ENCODE measurements at places on chromosomes 13 and 19. TPM values are rescaled to one million over a fixed set of nuclear protein-coding genes. Genes with fewer than 3 reads are reported as not detected.

The MUC16 gene
- total RNA-seq, result 21.3 TPM

The IGFL2 gene
- total RNA-seq, result not detected

The SELENOV gene
- not detected for total RNA-seq

The GNG7 gene
- total RNA-seq, result 22.8 TPM

The ZNF497 gene
- 0.56 TPM for total RNA-seq

The ZNF793 gene
- total RNA-seq, result 3.4 TPM

The SERP2 gene
- 15.4 TPM for total RNA-seq

The ZNF180 gene
- total RNA-seq, result 2.9 TPM

The TRPC4 gene
- 1.7 TPM for total RNA-seq

The ZNF560 gene
- total RNA-seq, result not detected

The ZNF541 gene
- total RNA-seq, result not detected

The MBD3L5 gene
- not detected for total RNA-seq

DNA sequence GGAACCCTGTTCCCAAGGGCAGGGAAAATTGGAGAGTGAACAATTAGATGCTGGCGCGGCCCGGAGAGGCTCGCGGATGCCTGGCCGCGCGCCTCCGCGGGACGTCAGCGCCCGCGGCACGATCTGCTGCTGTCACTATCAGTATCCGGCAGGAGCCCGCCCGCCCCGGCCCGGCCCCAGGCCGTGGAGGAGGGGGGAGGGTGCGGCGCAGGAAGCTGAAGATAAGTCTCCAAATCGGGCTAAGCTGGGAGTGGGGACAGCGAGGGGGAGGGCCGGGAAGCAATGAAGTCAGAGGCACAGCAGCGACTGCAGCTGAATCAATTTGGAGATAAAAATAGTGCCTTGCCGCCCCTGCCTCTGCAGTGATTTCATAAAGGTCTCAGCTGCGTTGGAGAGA lies 441.5 kb upstream of the KLF12 start:
- peak; percentile 88 for DNase-seq

GRCh38 chr19:1045247-1045603 lies 5.3 kb downstream of the ABCA7 start:
- DNase-seq, result no peak

DNA sequence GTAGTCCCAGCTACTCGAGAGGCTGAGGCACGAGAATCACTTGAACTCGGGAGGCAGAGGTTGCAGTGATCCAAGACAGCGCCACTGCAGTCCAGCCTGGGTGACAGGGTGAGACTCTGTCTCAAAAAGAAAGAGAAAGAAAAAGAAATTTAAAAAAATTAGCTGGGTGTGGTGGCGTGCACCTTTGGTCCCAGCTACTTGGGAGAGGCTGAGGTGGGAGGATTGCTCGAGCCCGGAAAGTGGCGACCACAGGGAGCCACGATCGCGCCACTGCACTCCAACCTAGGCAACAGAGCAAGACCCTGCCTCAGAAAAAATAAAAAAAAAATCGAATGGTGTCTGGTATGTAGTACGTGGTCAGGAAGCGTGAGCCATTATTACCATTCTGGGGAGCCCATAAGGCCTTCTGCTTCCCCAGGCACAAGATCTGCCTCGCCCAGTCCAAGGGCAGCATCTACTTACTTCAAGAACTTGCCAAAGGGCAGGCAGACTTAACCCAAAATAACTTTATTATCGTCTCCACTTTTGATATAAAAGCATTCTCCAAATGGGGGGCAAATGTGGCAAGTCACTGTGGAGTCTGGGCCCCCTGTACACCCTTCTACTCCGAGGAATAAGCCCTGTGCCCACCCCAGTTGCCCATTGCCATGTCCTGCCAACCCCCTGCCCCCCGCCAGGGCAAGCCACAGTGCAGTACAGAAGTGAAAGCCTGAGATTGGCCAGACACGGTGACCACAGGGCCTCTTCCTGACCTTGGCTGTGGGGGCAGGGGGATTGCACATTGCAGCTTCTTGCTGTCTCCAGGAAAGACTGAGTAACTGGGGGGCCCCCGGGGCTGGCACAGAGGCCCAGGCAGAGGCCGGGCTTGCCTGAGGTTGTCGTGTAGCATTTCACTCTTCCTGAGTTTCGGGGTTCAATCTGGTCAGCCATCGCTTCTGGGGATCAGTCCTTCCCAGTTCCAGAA lies 12.6 kb downstream of the CCL25 start:
- no peak for DNase-seq

DNA sequence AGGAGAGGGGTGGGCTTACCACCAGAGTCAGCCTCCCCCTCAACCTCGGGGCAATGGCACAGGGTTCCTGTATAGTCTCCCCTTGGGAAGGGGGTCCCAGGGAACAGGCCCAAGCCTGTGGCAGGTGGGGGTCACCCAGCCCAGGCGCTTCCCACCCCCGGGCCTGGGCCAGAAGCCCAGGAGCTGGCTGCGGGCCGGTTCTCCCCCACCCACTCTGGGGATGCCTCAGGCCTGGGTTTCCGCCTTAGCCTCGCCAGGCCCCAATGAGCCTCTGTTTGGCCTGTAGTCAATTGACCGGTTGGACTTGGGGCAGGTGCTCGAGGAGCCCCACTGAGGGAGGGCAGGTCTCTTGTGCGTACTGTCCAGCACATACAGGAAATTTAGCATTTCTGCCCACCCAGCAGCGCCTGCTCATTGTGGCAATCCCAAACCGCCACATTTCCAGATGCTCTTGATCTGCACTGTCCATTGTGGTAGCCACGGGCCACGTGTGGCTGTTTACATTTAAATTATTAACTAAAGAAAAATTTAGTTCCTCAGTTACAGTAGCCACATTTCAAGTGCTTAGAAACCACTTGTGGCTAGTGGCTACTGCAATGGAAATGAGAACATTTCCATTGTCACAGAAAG lies 9.9 kb downstream of the LYL1 start:
- DNase-seq, result no peak

DNA sequence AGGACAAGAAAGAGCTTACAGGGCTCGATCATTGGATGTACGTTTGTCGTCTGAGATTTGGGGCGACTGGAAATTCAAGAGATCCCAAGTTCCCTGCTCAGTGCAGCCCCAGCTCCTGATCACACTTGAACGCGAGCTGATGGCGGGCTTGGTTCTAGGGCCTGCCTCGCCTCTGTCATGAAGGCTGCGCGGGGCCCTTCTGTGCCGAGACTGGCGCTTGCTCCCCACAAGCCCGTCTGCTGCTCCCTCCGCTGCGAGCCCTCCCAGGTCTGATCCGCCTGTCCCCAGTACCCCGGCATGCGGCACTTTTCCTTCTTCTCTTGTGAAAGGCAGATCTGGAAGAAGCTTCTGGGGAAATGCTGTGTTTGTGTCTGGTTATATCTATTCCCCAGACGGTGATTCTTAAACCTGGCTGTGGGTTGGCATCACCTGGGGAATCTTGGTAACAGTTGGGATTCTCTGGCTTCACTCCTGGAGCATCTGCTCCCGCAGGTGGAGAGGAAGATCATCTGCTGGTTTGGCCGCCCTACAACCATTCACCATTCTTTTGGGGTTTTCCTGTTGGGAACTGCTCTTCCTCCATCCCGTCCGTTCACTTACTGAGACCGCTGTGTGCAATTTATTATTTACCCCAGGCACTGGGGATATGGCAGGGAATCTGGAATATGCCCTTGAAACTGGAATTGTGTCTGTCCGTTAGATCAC lies 43.6 kb downstream of the SIPA1L3 start:
- DNase-seq, result no peak

- DNase-seq, result no peak
Observed at GRCh38 chr19:15576526-15577156, 38.4 kb upstream of the CYP4F8 start.

- DNase-seq, result no peak
Observed at GRCh38 chr13:69094485-69094884, 1013.1 kb upstream of the ATXN8OS start.

DNA sequence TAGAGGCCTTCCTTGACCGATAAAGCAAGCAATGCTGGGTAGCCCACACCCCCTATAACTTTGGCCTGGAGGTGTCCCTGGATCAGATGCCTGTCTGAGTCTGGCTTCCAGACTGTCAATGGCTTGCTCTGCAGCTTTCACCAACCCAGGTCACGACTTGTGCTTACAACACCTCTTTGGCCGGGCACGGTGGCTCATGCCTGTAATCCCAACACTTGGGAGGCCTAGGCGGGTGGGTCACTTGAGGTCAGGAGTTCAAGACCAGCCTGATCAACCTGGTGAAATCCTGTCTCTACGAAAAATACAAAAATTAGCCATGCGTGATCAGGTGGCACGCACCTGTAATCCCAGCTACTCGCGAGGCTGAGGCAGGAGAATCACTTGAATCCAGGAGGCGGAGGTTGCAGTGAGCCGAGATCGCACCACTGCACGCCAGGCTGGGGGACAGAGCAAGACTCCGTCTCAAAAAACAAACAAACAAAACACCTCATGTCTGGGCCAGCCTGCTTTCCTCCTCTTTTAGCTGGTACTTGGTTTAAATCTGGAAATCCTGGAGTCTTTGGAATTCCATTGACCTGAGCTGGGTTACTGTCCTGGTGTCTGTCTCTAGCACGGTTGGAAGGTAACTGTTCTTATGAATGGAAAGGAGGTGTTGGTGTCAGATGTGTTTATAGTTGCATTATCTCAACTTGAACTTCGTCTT lies 10.3 kb upstream of the GARRE1 start:
- DNase-seq, result no peak

- DNase-seq, result no peak
Observed at GRCh38 chr13:109773276-109773675, 13.1 kb downstream of the IRS2 start.

DNA sequence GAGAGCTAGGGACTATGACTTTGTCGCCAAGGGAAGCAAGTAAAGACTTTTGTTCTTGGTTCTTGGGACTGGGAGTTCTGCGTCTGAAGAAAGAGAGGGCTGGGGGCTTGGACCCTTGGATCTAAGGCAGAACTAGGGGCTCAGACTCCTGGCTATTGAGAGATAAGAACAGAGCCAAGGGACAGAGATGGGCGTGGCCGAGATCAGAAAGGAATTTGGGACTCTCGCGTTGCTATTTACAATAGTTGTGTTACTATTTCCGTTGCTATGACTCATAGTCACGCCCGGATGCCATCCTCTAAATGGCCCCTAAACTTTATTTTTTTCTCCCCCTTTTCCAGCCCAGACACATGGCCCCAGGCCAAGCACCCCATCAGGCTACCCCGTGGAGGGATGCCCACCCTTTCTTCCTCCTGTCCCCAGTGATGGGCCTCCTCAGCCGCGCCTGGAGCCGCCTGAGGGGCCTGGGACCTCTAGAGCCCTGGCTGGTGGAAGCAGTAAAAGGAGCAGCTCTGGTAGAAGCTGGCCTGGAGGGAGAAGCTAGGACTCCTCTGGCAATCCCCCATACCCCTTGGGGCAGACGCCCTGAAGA lies 759 bp downstream of the PPP1R15A start:
- DNase-seq, result peak; percentile 97

- DNase-seq, result no peak
Observed at GRCh38 chr19:41410336-41411054, 12.9 kb downstream of the BCKDHA start.

- no peak for DNase-seq
Observed at GRCh38 chr13:34371108-34371507, 553.2 kb downstream of the RFC3 start.

DNA sequence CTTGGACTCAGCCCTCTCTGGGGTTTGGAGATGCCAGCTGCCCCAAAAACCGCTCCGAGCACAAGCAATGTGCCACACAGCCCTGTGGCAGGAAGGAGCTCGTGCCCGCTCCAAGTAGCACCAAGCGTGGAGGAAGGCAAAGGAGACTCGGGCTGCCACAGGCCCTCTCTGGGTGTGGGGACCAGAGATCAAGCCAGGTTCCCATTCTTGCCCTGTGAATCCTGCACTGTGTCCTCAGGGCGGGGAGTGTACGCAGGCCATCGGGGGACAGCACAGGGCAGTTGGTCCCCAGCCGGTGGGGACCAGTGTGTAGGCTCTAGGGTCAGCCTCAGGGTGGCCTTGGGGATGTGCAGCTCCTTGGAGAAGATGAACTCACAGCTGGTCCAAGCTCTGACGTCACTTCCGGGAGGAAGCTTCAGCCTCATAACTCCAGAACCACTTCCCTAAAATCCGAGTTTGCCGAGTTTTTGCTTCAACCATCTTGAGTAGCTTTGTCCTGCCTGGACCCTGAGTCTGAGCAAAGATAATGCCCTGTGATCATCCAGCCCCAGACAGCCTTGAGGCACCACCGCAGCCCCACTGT lies 9.3 kb upstream of the CPAMD8 start:
- peak; percentile 60 for DNase-seq

DNA sequence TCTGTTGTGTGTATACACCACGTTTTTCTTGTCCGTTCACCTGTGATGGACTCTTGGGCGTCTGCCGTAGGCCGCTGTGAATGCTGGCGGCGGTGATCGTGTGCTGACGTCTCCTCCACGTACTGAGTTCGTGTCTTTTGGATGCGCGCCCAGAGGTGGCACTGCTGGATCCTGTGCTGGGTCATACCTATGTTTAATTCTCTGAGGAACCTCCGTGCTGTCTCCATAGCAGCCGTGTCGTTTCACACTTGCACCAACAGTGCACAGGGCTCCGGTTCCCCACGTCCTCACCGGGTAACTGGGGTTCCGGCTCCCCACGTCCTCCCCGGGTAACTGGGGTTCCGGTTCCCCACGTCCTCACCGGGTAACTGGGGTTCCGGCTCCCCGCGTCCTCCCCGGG lies 56.2 kb downstream of the ATP11A start:
- no peak for DNase-seq

- no peak for DNase-seq
Observed at GRCh38 chr13:53474878-53475277, 446.3 kb downstream of the OLFM4 start.

DNA sequence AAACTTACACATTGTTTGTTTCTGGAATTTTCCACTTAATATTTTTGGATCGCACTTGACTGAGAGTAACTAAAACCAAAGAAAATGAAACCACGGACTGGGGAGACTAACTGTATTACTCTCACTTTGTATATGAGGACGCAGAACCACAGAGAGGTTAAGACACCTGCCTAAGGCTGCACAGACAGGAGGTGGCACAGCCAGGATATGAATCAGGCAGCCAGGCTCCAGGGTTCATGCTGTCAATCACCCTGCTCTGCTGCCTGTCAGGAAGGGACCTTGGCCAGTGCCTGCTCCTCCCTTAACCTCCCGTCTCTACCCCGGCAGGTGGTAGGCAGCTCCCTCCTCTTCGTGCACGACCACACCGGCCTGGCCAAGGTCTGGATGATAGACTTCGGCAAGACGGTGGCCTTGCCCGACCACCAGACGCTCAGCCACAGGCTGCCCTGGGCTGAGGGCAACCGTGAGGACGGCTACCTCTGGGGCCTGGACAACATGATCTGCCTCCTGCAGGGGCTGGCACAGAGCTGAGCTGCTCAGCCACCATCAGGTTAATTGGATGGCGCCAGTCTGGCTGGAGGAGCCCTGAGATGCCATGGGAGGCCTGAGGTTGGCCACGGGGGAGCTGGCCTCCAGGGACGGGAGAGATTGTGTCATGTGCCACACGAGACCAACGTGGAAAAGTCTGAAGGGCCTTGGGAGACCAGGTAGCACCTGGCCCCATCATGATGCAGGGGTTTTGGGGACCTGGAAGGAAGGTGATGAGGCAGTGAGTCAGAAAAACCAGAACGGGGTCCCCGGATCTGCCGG lies 11.0 kb downstream of the ACTMAP start:
- DNase-seq, result no peak

GRCh38 chr13:81637457-81637856 lies 1296.5 kb upstream of the SPRY2 start:
- no peak for DNase-seq

Measured in right atrium auricular region (tissue), 2 donors.